ENCODE measurements at places on chromosomes 7 and 10.

- DNase-seq: no peak
Measured at GRCh38 chr10:51215951-51216834, 141.9 kb downstream of the PRKG1 start.

- no peak for DNase-seq
Measured at GRCh38 chr7:113664867-113665266, 253.9 kb downstream of the PPP1R3A start.

DNA sequence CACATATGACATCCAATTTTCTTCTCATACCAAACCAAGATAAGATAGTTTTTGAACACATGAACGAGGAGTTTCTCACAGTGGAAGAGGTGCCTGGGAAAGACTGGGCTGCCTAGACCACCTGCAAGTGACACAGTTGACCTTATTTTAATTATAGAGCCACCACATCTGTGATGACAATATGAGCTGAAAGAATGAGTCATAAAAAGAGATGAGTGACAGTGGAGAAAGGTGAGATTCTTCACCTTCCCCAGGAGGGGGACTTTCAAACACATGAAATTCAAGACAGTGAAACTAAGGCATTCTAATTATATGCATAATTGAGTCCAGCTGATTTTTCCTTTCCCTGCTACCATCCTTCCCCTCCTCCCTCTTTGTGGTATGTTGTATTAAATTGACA lies 475.5 kb downstream of the NXPH1 start:
- DNase-seq: no peak

DNA sequence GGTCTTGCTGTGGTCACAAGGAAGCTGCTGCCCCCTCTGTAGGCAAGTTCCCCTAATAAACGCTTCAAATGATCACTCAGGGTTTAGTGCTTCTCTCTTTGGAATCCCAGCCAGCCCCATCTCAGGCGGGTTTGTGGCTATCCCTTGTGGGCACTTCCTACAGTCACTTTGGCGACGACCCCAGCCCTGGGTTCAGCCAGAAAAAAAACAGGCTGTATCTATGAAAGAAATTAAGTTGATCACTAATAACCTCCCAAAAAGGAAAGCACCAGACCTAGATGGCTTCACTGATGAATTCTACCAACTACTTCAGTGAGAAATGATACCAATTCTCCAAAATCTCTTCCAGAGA lies 208.2 kb downstream of the MAD1L1 start:
- no peak for DNase-seq

GRCh38 chr7:101705331-101705730 lies 76.2 kb upstream of the MYL10 start:
- no peak for DNase-seq

GRCh38 chr10:42767906-42768305 lies 14.7 kb upstream of the BMS1 start:
- no peak for DNase-seq

- peak; percentile 34 for DNase-seq
Measured at GRCh38 chr7:18425838-18426445, 69.6 kb upstream of the HDAC9 start.

DNA sequence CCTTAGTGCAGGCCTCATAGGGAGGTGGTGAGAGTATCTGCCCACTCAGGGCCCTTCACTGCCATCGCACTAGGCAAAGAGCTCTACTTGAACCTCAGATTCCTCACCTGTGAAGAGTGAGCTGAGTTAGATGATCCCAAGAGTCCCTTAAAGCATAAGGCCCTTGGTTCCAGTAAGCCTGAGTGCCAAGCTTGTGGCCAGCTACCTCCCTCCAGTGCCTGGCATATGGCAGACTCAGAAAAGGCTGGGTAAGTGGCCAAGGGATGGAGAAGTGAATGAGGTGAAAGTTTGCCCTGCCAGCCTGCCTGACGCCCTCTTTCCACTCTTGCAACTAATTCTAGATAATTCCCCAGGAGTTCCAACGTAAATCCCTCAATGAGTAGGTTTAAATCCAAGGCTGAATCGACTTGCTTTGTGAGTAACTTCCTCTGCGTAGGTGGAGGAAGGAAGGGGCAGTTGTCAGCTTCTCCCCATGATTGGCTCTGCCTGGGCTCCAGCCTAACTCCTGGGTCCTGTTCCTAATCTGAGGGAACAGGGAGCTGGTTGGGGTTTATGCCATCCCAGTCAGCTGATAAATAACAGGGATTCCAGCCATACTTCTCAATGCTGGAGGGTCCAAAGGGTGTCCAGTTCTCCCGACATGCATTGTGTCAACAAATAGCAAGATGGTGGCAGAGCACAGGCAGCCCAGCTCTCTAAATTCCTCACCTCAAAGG lies 14.2 kb downstream of the DUSP5 start:
- peak; percentile 36 for DNase-seq

GRCh38 chr10:89887406-89887805 lies 186.0 kb downstream of the KIF20B start:
- DNase-seq: no peak

DNA sequence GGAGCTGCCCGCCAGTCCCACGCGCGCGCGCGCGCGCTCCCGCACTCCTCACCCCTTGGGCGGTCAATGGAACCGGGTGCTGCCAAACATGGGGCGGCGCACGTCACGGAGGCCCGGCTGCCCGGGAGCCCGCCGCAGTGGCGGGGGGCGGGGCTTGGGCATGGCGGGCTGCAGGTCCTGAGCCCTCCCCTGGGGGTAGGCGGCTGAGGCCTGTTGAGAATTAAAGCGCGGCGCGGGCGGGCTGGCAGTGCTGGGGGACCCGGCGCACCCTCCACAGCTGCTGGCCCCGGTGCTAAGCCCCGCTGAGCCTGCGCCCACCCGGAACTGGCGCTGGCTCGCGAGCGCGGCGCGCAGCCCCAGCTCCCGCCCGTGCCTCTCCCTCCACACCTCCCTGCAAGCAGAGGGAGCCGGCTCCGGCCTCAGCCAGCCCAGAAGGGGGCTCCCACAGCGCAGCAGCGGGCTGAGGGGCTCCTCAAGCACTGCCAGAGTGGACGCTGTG lies 634.2 kb downstream of the ANKRD7 start:
- DNase-seq: no peak

GRCh38 chr10:83955406-83955805 lies 183.9 kb upstream of the GHITM start:
- no peak for DNase-seq

GRCh38 chr7:139426258-139427028 lies 57.0 kb downstream of the KLRG2 start:
- peak; percentile 19 for DNase-seq

- no peak for DNase-seq
Measured at GRCh38 chr7:92071032-92071431, 63.2 kb downstream of the CYP51A1 start.

GRCh38 chr10:5531558-5532306 lies 7.0 kb downstream of the CALML3 start:
- DNase-seq: no peak

DNA sequence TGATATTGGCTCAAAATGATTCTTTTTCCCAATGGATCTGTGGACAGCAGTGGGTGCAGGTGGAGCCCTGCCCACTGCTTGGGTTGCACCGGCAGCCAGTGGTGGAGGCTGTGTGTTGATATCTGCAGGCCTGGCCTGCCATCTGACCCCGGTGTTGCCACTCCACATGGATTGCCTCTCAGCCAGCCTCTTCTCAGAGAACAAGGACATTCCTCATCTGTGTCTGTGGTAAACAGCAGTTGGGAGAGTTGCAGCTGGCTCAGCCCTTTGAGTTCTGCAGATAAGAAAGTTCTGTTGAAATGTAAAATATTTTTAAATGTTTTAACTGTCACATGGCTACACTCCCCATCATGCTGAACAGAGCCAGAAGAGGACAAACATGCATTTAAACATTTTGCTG lies 374.9 kb upstream of the CELF2 start:
- DNase-seq: peak; percentile 79

GRCh38 chr7:135321556-135321955 lies 87.9 kb downstream of the STRA8 start:
- DNase-seq: peak; percentile 52

DNA sequence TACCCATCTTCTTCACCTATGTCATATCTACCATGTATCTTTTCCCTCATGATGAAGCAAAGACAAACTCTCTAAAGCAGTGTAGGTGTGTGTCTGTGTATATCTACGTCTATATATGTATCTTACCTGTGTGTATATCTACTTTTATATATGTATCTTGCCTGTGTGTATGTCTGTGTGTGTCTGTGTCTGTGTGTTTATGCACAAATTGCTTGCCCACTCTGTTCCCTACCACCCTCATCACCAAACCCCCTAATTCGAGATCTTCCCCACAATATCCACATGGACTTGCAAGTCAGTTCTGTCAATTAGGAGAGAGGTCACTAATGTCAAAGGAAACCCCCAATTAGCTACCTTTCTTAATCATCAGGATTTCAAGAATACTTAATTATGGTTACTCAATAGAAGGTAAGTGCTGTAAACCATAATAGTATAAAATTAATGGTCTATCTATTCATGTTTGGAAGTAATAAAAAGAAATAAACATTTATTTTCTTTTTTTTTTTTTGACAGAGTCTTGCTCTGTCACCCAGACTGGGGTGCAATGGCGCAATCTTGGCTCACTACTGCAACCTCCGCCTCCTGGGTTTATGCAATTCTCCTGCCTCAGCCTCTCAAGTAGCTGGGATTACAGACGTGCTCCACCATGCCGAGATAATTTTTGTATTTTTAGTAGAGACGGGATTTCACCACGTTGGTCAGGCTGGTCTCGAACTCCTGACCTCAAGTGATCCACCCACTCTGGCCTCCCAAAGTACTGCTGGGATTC lies 43.6 kb downstream of the ANKRD61 start:
- peak; percentile 13 for DNase-seq

DNA sequence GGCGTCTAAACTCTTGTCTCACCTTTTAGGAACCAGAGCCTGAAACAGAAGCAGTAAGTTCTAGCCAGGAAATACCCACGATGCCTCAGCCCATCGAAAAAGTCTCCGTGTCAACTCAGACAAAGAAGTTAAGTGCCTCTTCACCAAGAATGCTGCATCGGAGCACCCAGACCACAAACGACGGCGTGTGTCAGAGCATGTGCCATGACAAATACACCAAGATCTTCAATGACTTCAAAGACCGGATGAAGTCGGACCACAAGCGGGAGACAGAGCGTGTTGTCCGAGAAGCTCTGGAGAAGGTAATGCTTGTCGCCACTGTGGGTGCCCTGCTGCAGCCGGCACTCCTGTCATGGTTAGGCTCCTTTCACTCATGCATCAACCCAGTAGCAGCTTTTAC lies 113.1 kb downstream of the ZMYND11 start:
- no peak for DNase-seq

Measured in choroid plexus epithelial cell (primary cell).